Memory B cell (primary cell): ENCODE measurements at places on chromosomes 11 and 22.
A peak's percentile ranks its signal among the peaks of the same experiment; 100 is the strongest.

DNA sequence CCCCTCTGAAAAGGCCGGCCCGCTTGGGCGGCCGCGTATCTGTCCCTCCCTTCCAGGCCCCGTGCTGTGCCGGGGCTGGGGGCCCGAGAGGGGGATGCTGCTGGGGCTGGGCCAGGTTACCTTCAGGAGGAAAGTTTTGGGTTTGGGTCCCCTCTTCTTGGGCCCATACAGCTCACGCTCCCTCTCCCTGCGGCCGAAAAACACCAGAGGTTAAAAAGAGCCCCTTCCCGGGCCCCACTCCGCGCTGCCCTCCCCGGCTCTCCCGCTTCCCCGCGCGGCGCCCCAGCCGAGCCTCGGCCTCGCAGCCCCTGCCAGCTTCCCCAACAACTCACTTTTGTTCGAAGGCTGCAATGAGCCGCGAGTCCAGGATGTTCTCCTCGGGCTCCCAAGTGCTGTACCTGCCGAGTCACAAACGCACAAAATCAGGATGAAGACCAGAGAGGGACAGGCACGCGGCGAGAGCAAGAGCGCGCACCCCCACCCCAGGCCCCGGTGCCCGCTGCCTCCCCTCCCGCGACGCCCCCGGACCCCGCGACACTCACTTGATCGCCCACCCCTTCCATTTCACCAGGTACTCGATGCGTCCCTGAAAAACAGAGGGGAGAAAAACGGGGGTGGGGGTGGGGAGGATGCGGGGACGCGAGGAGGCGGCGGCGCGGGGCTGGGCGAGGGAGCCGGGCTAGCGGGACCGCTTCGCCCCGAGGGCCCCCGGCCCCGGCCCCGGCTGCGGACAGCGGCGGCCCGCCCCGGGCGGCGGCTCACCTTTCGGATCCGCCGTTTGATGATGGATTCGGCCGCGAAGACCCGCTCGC lies 450 bp downstream of the CBX6 start:
- peak; percentile 47 for DNase-seq

DNA sequence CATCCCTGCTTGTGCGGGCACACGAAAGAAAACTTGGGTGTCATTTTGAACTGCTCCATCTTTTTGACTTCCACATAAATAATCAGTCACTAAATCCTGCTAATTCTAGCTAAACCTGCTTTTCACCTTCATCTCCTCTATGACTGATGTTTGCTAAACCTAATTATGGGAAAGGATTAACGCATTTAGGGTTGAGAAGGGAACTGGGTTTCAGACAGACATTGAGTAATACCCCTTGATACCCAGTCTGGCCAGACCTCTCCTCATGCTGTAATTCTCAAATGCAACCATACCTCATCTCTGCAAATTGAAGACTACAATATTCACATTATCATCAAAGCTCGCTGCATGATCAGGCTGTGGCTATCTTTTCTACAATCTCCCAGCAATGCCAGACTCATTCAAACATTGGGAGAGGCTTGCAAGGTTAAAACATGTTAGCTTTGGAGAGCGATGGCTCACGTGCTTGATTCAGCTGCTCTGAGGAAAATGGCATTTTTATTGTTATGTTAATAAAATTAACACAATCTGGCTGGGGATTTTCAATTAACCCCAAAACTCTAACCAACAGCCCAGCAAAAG lies 2.4 kb downstream of the HPS4 start:
- DNase-seq = no peak

DNA sequence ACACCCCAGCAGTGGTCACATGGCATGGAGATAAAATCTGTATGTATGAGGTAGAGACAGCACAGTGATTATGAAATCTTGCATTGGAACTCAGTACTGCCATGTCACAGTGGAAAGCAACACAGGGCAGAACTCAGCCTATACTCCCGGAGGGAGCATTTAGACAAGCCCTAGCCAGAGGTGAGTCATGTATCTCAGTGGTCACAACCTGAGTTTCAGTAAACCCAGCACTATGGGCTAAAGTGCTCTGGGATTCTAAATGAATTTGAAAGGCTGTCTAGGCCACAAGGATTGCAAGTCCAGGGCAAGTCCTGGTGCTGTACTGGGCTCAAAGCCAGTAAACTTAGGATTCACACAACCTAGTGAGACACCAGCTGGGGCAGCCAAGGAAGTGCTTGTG lies 1717.1 kb upstream of the RAG2 start:
- DNase-seq = no peak

- no peak for DNase-seq
These were observed 25.0 kb downstream of the SERGEF start for GRCh38 chr11:17987826-17988225.

DNA sequence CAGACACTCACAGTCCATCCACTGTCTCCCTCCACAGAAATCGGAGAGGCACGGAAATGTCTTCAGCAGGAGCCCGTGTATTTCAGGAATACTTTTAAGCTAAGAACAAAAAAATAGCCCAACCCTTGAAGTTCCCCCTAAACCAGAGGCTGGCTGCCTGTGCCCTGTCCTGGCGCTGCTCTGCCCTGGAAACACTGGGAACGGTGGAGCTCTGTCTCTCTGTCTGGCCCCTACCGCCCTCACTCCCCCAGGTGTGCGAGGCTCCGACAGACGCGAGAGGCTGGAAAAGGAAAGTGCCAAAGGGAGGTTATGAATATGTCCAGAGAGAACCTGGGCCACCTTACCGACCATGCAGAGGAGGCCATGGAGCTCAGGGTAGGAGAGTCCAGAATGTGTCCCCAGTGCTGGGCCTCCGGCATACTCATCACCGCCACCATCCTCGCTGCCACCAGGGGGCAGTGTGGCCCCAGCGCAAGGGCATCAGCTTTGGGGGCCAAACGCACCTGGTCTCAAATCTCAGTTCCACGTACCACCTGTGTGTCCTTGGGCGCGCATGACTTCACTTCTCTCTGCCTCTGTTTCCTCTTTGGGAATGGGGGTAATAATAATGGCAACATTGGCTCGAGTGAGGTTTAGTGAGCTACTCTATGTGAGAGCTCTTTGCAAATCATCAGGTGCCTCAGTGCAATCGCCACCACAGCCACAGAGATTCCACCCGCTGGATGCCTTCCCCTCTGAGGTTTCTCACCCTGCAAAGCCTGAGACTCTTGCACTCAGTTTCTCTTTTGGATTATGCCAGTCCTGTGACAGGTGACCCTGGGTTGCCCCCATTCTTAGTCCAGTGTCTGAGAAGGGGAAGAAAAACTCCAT lies 10.4 kb upstream of the SLCO2B1 start:
- DNase-seq = peak; percentile 74

DNA sequence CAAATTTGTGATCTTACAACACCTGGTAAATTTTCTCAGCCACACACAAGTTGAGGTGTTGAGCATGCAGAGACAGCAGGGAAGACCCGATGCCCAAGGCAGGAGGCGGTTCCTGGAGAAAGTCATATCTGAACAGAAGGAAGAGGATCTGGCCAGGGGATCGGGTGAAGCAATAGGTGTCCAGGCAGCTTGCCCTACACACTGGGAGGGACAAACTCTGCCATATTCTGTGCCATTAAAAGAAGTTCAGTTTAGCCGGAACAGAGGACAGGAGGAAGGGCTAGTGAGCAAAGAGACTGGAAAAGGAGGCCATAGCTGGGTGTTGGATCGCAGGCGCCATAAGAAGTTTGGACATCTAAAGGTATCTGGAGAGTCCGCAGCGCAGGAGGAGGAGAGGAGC lies 76.5 kb downstream of the TMPRSS5 start:
- no peak for DNase-seq

DNA sequence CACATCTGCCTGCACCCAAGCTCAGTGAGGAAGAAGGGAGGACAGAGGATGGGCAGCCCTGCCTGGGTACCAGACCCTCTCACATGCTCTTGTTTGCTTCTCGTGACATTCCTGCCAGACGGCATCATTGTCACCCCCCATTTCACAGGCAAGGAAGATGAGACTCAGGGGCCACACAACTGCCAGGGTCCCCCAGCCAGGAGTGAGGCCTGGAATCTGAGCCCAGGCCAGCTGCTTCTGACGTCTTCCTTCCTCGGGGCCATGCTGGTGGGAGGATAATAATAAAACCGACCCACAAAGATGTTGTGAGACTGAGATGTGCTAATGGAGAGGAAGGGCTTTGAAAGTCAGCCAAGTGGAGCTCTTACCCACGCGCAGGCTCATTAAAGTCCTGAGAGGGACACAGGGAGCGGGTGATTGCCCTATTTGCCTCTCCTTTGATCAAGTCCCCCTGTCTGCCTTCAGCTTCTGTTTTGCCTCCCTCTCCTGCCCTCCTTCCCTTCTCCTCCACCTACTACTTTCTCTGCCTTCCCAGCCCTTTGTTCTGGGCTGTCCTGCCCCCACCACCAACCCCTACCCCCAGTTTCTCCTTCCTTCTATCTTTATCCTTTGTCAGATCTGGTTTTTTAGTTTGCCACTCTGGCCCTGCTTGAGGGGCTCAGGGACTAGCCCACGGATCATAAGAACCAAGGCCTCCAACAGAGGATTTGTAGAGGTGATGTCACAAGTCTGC lies 62.7 kb downstream of the MCM5 start:
- no peak for DNase-seq

- peak; percentile 85 for DNase-seq
These were observed 17.0 kb downstream of the P2RY6 start for GRCh38 chr11:73288873-73289707.

GRCh38 chr11:4569075-4569474 lies 12.5 kb upstream of the OR52I2 start:
- no peak for DNase-seq

DNA sequence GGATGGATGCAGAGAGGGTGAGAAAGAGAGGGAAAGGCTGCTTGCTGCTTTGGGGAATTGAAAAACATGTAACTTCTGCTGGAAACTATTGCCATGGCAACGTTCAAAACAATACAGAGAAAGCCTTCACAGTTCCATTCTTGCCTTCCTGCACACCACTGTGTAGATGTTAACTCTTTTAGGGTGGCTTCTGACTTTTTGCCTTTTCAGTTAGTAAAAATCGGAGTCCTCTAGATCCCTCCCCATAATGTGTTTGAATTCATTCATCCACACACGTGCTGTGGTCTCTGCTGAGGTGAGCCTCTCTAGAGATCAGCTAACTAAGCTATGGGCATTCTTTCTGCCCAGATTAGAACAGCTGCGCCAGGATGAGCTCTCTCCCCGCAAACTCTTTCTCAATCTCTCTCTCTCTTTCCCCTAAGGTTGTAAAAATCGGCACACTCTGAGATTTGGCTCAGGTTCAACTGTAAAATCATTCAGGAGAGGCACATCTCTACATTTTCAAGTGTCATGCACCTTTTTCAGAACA lies 1178.3 kb downstream of the LRRC4C start:
- no peak for DNase-seq

GRCh38 chr11:115580927-115581680 lies 76.9 kb upstream of the CADM1 start:
- no peak for DNase-seq

DNA sequence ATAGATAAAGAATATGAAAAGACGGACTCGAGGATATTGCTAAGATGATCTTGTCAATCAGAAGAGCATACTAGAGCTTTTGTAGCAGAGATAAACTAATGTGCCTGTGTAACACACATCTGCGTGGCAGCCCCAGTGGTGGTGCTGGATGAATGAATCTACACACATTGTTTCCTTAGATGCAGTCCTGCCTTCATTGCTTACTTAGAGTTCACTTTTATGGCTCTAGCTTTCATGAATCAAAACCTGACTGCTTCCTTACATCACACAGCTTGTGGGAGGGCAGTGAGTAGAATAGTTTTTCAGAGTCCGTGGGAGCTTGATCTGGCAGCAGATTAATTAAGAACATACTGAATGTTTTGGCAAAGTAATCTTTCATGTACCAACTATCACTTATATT lies 83.7 kb downstream of the EXT2 start:
- no peak for DNase-seq

- DNase-seq = no peak
These were observed 21.2 kb upstream of the GRAMD1B start for GRCh38 chr11:123408619-123409455.

GRCh38 chr22:44648085-44648820 lies 53.8 kb upstream of the PRR5 start:
- no peak for DNase-seq

- no peak for DNase-seq
These were observed 437 bp downstream of the SLC43A3 start for GRCh38 chr11:57426439-57426928.

GRCh38 chr22:26757496-26757895 lies 100.1 kb downstream of the MIAT start:
- no peak for DNase-seq

DNA sequence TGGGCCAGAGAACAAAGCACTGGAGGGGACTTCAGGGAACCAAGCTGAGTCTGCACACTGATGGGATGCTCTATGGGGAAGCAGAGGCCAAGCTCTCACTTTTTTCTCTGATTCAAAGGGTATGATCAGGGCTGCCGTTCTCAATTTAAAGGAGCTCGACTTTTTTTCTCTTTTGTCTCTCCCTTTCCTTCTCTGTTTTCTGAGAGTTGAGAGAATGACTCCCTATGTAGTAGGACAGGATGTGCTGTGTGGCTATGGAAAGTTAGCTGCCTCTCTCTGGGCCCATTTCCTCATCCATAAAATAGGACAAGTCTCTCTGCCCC lies 7.9 kb downstream of the ADORA2A start:
- no peak for DNase-seq

- DNase-seq = no peak
These were observed 159.7 kb downstream of the DBX1 start for GRCh38 chr11:20000351-20001134.

- DNase-seq = no peak
These were observed 47.0 kb downstream of the GAB2 start for GRCh38 chr11:78370406-78371172.

GRCh38 chr11:121249039-121249663 lies 43.4 kb upstream of the SC5D start:
- DNase-seq = no peak

DNA sequence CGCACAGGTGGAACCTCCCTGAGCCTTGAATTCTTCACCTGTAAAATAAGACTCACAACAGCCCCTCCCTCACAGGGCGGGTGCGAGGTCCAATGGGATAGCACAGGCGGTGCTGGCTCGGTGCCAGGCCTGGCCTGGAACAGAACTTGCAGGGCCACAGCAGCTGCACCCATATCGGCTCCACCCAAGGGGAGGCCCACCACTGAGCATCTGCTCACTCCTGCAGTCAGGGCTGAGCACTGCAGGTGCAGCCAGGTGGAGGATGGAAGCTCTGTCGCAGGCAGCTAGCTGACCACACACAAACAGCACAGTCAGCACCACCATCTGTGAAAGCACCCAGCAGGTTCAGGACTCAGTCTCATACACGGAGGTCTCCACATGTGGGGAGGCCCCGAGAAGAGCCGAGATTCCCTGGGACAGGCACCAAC lies 19.6 kb downstream of the VPS37C start:
- DNase-seq = no peak

DNA sequence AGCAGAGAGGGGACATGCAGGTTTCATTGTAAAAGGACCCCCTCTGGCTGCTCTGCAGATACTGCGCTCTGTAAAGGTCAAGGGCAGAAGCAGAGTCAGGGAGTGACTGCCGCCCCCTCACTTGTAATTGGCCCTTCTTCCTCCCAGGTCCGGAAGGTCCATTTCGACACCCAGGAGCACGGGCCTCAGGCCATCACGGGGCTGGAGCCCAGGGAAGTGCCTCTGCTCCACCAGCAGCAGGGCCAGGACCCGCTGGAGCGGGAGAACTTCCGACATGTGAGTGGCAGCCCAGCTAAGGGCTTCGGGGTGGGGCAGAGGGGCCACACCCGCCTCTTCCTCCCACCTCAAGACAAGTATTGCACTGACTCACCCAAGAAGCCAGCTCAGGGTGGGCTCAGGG lies 24.0 kb upstream of the LRRC10B start:
- DNase-seq = no peak
